D721Med (cell line): ENCODE measurements at places on chromosomes 7 and 10.

DNA sequence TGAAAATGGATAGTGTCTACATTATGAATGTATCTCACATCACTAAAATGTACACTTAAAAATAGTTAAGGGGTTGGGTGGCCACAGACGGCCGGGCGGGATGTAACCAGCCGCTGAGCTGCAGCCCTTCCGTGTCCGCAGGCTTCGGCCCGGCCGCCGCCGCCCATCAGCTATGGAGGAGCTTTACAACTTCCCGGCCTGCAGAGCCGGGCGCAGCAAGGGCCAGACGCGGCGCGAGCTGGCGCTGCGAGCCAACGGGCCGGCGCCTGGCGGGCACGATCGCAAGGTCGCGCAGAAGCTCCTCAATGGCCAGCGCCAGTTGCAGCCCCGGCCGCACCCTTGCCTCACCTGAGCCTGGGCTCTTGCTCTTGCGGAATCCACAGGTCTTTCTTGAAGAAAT lies 69.1 kb downstream of the KMT2C start:
- no peak for DNase-seq

DNA sequence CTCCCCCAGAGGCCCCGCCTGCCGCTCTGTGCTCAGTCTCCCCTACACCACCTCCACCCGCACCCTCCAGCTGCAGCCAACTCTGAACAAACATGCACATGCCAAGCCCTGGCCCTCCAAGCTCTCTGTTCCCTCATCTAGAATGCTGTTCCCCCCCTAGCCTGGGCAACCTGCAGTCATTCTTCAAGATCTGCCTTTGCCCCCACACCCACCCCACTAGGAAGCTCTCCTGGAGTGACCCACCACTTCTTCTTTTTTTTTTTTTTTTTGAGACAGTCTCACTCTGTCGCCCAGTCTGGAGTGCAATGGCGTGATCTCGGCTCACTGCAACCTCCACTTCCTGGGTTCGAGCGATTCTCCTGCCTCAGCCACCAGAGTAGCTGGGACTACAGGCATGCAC lies 13.7 kb downstream of the MYL10 start:
- no peak for DNase-seq

- DNase-seq = no peak
These were observed 161.2 kb upstream of the MBL2 start for GRCh38 chr10:52933748-52934147.

GRCh38 chr7:141686670-141687069 lies 15.3 kb downstream of the DENND11 start:
- no peak for DNase-seq

DNA sequence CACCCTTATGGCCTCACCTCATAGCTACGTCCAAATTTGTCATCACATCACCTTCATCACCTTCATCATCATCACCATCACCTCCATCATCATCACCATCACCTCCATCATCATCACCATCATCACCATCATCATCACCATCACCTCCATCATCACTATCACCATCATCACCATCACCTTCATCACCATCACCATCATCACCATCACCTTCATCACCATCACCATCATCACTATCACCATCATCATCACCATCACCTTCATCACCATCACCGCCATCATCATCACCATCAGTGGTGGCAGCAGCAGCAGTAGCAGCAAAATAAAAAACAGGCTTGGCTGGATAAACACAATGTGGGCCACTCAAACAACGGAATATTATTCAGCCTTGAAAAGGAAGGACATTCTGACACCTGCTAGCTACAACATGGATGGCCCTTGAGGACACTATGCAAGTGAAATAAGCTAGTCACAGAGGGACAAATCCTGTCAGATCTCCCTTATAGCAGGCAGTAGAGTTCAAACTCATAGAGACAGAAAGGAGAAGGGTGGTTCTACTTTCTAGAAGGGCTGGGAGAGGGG lies 47.7 kb upstream of the PDGFA start:
- no peak for DNase-seq

- no peak for DNase-seq
These were observed 107.3 kb upstream of the FAM171A1 start for GRCh38 chr10:15478429-15478828.

- DNase-seq = no peak
These were observed 42.3 kb upstream of the PRKG1 start for GRCh38 chr10:51031950-51032349.

GRCh38 chr10:13684806-13685482 lies 98.2 kb downstream of the PRPF18 start:
- DNase-seq = no peak

- no peak for DNase-seq
These were observed 180.4 kb downstream of the EXOC4 start for GRCh38 chr7:133433165-133433812.

- no peak for DNase-seq
These were observed 25.1 kb downstream of the PARD3 start for GRCh38 chr10:34789966-34790506.

GRCh38 chr7:134293002-134293740 lies 23.6 kb downstream of the SLC35B4 start:
- DNase-seq = no peak

- DNase-seq = no peak
These were observed 7.9 kb downstream of the GTF2I start for GRCh38 chr7:74665296-74665938.

- no peak for DNase-seq
These were observed 89.1 kb downstream of the EGFR start for GRCh38 chr7:55107946-55108345.

DNA sequence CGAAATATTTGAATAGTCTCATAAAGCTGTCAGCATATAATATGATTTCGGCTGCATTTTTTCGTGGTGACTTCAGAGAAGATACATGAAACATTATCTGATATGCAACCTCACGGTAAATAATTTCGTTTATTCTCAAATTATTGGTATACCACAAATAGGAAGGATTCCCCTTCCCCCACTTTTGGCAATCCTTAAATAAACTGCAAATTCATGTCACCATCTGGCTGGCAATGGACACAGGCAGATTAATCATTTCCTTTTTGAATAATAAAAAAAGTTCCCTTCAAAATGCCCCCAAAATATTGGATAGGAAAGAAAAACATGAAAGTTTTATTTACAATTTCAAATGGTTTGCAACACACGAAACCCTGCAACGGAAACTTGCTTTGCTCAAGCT lies 234.5 kb upstream of the MEOX2 start:
- DNase-seq = no peak

- DNase-seq = no peak
These were observed 222.0 kb downstream of the BICC1 start for GRCh38 chr10:58734664-58735063.

DNA sequence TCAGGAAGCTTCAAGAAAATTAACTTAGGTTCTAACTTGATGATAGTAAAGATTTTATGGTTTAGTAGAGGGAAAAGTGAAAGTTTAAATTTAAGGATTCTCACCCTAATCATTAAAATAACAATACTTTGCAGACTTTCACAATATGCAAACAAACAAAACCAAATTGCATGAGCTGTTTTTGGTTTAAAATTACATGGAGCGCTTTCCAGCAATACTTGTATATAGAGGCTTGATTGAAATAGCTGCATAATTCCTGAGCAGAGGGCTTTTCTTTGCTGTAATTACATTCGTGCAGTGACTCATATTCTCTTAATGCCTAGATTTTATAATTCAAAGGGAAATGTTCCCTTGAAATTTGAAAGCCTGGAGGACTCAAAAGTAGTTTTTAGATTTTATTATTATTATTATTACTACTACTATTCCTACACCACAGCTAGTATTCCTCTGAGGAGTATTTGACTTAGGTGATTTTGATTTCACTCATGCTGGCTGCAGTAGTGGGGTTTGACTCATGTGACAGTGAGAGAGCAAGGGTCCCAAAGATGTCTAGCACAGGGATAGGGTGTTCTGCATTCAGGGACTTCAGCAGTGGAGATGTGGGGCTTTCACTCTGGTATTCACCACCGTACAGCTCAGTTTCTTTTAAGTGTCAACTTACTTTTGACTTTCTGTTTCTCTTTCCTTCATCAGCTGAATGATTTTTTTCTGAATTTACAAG lies 138.1 kb downstream of the ADAM22 start:
- no peak for DNase-seq

DNA sequence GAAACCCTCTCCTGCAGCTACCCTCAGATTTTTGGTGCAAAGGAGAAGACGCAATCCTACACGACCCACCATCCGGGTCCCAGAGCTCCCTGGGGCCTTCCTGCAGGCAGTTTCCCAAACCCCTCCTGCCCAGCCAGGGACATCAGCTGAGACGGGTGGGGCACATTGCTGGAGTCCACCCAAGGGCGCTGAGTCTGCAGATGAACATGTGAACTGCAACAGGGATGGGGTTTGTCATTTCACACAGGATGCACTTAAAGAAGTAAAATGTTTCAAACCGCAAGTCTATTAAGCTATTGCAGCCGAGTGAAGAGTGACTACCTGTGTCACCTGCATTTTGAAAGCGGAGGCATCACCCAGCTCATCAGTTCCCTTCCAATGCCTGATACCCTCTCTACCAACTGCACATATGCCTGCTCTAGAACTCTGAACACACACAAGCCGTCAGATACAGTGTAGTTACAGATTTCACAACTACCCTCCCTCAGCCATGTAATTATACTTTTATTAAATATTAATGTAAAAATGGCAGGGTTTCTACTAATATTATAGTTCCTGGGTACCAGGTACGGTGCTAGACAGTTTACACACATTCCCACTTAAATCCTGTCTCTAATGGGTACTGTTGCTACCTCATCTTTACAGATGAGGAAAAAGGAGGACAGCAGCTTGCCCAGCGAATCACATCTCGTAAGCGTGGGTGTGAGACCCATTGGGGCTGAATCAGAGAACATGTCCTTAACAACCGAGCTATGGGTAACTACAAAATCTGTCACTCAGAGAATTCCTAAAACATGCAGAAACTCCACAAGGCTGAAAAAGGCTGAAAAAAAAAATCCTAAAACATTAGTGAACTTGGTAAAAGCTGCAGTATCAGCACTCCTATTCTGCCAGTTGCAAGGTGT lies 71.2 kb downstream of the GRB10 start:
- no peak for DNase-seq

GRCh38 chr7:80859272-80859970 lies 59.4 kb downstream of the SEMA3C start:
- no peak for DNase-seq

- no peak for DNase-seq
These were observed 48.5 kb upstream of the LEP start for GRCh38 chr7:128192497-128193142.

DNA sequence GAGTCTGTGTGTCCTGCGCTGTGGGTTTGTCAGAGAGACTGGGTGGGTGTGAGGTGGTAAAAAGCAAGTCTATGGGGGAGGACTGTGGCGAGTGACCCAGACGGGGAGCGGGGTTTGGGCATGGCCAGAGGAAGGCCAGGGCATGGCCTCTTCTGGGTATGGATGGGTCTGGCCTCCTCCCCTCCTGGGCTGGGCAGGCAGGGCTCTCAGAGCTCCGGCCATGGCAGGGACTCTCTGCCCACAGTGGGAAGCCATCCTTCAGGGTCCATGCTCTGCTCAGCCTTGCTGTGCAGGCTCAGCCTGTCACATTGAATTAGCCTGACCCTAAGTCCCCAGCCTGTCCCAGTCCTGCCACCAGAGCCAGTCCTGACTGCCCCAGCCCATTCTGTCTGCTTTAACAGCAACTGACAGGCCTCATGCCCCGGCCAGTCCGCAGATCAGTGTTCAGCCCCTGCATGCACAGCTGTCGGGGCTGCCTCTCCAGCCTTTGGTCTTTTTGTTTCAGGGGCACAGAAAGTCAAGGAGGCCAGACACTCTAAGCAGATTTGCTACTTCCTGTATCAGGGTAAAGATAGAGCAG lies 7.9 kb downstream of the ANTXRL start:
- DNase-seq = no peak

- no peak for DNase-seq
These were observed 35.3 kb downstream of the CHST3 start for GRCh38 chr10:71999360-72000072.

- DNase-seq = no peak
These were observed 19.7 kb downstream of the LIPK start for GRCh38 chr10:88725798-88726197.

DNA sequence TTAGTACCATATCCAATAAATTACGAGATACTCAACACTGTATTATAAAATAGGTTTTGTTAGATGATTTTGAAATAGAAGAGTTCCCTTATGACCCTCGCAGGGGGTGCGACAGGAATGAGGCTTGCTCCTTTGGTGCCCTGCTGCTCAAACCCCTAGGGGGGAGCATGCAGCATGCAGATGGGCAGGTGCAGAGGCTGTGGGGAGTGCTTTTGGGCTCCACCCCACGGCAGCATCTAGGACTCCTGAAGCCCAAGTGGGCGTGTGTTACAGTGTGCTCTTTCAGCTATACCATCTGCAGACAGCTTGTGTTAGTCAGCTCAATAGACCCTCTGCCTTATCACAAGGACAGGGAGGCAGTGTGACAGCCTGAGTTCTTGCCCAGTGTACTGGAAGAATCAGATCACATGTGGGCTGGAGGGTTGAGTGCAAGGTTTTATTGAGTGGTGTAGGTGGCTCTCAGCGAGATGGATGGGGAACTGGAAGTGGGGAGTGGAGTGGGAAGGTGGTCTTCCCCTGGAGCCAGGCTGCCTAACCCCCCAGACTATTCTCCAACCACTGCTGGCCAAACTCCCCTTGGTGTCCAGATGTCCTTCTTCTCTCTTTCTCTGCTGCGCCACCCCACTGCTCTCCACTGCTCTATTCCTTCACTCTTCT lies 3.1 kb upstream of the MRC1 start:
- DNase-seq = no peak

DNA sequence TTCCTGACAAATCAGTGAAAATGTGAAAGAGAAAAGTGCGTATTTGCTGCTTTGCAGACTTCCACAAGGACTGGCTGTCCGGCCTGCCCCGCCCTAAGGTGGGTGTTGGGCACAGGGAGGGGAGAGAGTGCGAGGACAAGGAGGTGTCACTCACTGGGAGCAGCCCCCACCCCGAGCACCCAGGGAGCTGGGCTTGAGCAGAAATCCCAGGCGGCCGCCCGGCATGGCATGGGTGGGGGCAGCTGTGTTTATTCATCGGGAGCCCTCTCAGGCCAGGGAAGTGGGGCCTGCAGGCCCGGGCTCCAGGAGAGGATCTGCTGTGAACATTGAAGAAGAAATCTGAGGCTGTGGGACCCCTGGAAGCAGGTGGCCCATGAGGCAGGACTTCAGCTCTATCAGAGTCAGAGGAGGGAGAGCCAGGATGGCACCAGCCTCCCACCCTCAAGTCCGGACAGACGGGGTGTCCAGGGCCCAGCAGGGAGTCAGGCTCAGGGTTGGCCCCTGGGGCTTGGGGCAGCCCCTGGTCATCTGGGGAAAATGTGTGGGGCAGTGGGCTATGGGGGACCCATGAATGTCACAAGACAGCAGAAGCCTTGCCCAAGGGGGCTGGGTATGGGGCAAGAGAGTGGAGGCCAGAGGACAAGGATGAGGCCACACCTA lies 164.4 kb upstream of the PPP2R2D start:
- DNase-seq = no peak
